Epithelial cell of esophagus (primary cell): ENCODE measurements at places on chromosomes 12 and 14.

GRCh38 chr12:120783197-120783596, 57.6 kb downstream of the ACADS start:
- DNase-seq, result peak; percentile 80

DNA sequence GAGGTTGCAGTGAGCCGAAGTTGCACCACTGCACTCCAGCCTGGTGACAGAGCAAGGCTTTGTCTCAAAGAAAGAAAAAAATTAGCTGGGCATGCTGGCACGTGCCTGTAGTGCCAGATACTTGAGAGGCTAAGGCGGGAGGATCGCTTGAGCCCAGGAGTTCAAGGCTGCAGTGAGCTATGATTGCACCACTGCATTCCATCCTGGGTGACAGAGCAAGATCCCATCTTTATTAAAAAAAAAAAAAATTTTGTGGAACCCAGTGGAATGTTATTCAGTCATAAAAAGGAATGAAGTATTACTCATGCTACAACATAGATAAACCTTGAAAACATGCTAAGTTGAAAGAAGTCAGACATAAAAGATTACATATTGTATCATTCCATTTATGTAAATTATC, 8.3 kb upstream of the ERBB3 start:
- DNase-seq, result peak; percentile 83

DNA sequence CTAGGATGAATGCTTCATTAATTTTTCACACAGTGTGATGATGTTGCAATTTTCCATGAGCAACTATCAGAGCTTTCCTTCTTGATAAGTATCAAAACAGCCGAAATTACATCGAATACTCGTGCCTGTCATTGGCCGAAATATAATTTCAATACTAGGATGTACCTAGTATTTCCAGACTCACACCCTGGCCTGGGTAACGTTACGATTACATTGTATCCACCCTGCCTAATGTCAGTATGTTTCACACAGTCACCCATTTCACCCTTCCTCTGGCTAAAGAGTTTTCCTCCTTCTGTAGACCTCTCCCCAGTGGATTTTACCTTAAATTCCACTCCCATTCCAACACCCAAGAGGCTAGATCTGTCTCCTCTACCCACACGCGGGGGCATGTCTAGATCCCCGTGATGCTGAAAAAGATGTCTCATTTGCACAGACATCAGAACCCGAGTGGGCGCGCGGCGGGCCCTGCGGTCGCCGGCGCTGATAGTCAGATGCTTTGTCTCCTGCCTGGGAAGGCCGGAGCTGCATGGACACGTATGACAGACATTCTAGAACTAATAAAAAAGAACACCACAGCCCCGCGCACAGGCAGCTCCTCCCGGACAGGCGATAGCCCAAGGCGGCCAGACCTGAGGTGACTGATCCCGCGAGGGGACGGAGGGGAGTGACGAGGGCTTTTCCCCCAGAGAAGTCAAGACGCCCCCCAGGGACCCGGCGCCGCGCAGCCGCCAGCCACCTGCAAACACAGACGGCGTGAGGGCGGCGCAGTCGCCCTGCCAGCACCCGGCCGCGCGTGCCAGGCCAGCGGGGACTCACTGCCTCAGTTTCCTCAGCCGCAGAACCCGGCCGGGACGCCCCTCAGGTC, 723 bp downstream of the KIF21A start:
- DNase-seq, result peak; percentile 53

GRCh38 chr12:122837306-122838265, 2.3 kb downstream of the HIP1R start:
- peak; percentile 52 for DNase-seq

- no peak for DNase-seq
Measured at GRCh38 chr14:95318399-95319311, 1.1 kb downstream of the CLMN start.

GRCh38 chr12:43289426-43289801, 262.6 kb downstream of the ADAMTS20 start:
- DNase-seq, result no peak

DNA sequence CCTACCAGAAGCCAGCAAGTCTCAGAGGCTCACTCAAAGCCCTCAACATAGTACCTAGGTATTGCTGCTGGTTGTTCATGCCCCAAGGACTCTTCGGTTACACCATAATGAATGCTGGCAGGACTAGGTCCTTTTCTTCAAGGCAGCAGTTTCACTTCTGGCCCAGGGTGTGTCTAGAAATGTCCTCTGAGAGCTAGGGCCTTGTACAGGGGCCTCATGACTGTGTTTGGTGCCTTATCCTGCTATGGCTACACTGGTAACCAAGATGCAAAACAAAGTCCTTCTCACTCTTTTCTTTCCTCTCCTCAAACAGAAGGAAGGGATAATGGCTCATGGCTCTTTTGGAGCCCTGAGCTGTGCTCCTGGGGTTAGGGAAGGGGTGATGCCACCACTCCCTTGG, 15.2 kb upstream of the PTPRO start:
- no peak for DNase-seq

GRCh38 chr12:76967181-76967885, 88.5 kb upstream of the CSRP2 start:
- peak; percentile 47 for DNase-seq

- DNase-seq, result peak; percentile 66
Measured at GRCh38 chr14:35687335-35687939, 121.7 kb downstream of the RALGAPA1 start.

DNA sequence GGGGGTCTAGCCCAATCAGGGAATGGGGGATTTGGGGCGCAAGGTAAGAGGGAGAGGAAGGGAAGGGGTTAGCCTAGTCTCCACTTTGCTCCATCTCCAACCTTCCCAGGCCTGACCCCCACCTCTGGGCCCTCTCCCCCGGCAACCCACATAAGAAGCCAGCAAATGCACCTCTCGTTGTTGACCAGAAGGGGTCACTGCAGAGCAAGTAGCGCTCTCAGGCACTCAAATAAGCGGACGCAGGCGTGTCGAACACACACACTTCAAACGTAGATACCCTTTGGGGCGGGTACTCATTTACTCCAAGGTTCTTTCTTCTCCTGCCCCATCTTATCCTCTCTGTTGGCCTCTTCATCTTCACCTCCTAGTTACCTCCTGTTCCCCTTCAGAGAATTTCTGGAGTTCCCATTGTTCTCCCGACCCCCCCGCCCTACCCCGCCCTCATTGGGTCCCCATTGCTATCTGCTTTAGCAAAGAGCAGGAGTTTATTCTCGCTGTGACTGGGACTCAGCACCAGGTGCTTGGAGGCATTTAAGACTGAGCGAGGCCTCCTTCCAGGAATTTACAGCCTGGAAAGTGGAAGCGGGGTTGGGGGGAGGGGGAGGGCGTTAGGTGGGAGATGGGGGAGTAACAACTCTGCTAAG, 1.5 kb upstream of the SRRM4 start:
- DNase-seq, result peak; percentile 48

GRCh38 chr12:72872996-72873395, 600.8 kb downstream of the TRHDE start:
- DNase-seq, result no peak

GRCh38 chr12:56143870-56144269, 8.5 kb upstream of the MYL6B start:
- DNase-seq, result no peak

GRCh38 chr14:100109594-100109955, 44.4 kb downstream of the EVL start:
- no peak for DNase-seq

- DNase-seq, result peak; percentile 51
Measured at GRCh38 chr12:12736759-12737676, 19.9 kb downstream of the CDKN1B start.

GRCh38 chr14:96895658-96896271, 98.6 kb downstream of the VRK1 start:
- no peak for DNase-seq

- no peak for DNase-seq
Measured at GRCh38 chr12:41835556-41835955, 309.1 kb downstream of the GXYLT1 start.

GRCh38 chr14:52913271-52913670, 37.6 kb downstream of the FERMT2 start:
- DNase-seq, result no peak

- peak; percentile 84 for DNase-seq
Measured at GRCh38 chr12:119804011-119804641, 73.0 kb downstream of the CIT start.
